Kidney epithelial cell (primary cell): ENCODE measurements at places on chromosomes 16 and 17.

GRCh38 chr17:44930667-44931066, 15.4 kb upstream of the GFAP start:
- DNase-seq, result no peak

DNA sequence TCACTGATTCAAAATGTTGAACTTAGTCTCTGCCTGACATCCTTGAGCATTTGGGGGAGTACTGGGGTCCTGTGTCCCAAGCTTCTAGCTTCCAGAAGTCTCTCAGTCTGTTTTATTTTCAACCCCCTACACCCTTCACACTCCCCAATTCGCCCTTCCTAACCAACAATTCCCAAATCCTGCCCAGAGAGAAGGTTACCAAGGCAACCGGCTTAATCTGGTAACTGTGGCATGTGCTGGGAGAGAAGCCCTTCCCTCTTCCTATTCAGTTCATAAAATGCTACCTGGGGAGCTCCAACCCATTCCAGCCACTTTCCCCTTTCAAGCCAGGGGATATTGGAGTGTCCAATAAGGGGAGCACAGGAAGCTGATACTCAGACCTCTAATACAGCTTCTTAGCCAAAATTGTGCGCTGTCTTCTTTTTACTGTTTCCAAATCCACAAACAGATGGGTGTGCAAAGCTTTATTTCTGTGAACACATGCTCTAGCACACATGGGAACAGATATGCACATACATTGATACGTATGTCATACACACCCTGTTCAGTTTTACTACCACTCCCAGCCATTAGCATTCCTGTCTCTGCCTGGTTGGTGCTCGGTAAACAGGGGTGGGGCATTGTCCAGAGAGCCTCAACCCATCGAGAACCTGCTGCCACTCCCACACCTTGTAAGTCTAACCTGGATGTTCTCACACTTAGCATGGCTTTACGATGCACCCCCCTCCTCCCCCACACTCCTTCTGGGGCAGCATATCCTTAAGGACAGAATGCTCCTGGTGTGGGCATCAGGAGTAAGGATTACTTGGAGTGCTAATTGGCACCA, 1.1 kb upstream of the RAPGEFL1 start:
- no peak for DNase-seq

- DNase-seq, result peak; percentile 51
Observed at GRCh38 chr16:77297996-77298395, 98.8 kb downstream of the SYCE1L start.

DNA sequence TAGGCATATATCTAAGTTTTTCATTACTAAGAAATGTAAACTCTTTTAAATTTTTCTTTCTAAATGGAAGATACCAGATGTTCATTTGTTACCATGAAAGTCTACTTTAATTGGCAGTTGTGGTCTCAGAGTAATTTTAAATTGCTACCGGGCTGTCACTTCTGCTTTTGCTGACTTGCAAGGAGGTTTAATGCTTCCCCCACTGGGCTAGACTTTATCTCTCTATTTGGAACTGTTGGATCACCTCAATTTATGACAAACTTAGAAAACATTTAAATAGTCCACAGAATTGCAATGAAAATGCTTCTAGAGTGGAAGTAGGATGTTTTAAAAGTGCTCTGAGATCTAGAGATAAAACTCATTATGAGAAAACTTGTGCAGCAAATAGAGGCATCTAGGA, 479.8 kb upstream of the GOT2 start:
- no peak for DNase-seq

DNA sequence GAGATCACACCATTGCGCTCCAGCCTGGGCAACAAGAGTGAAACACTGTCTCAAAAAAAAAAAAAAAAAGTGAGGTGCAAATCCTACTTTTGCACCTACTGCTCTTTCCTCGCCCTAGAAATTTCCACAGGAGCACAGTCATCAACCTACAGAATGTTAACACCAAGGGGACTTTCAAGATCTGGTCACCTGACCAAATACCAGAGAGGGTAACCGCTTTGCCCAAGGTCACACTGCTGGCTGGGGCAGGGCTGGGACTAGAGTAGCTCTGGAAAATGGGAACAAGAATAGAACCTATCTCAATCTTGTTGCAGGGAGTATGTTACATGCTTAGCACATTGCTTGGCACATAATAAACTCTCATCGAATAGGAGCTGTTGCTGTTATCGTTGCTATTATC, 6.3 kb upstream of the MLLT6 start:
- DNase-seq, result no peak
